Right hindlimb (tissue), 1 donor: ENCODE measurements at places on chromosomes 5 and 9.
A peak's percentile ranks its signal among the peaks of the same experiment; 100 is the strongest.

GRCh38 chr9:34637356-34638137 is at the start of gene SIGMAR1:
SIGMAR1 (minus strand) TSS chr9:34637787; CDS start chr9:34637697, 90 bp downstream.
- DNase-seq: peak; percentile 95

- no peak for DNase-seq
Measured at GRCh38 chr5:148290271-148291195, 21.7 kb upstream of the SPINK7 start.

GRCh38 chr9:111983484-111983908 is 86.9 kb downstream of the UGCG start:
- DNase-seq: no peak

DNA sequence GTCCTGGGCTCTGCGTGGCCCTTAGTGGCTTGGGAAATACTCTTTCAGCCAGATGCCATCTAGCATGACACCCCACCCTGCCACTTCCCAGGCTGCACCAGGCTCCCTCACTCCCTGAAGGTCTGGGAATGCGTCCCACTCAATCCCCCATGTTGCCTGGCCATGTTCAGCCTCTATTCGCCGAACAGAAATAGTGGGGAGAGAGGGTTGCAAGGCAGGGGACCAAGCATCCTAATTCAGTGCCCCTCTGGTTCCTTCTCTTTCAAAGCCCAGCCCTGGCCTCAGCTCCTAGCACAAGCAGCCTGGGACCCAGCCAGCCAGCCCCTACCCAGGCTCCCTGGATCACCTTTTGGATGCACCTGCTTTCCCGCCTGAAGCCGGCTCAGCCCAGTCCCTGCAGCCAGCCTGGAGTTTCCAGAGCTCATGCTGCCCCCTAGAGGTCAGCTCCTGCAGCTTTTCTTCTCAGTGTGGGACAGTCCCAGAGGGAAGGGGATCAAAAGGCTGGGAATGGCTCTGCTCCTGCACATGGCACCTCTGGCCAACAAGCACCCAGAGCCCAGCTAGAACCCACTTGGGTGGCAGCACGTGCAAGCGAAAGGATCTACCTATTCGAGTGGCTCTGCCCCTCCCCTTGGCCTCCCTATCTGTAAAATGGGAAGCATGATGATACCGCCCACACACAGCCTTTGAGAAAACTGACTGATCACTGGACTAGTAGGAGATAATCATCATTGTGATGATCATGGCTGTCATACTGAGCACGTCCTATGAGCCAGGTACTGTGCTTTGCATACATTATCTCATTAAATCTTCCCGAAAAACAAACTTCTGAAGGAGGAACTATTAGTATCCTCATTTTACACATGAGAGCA is 48.7 kb upstream of the C5orf58 start:
- peak; percentile 60 for DNase-seq

DNA sequence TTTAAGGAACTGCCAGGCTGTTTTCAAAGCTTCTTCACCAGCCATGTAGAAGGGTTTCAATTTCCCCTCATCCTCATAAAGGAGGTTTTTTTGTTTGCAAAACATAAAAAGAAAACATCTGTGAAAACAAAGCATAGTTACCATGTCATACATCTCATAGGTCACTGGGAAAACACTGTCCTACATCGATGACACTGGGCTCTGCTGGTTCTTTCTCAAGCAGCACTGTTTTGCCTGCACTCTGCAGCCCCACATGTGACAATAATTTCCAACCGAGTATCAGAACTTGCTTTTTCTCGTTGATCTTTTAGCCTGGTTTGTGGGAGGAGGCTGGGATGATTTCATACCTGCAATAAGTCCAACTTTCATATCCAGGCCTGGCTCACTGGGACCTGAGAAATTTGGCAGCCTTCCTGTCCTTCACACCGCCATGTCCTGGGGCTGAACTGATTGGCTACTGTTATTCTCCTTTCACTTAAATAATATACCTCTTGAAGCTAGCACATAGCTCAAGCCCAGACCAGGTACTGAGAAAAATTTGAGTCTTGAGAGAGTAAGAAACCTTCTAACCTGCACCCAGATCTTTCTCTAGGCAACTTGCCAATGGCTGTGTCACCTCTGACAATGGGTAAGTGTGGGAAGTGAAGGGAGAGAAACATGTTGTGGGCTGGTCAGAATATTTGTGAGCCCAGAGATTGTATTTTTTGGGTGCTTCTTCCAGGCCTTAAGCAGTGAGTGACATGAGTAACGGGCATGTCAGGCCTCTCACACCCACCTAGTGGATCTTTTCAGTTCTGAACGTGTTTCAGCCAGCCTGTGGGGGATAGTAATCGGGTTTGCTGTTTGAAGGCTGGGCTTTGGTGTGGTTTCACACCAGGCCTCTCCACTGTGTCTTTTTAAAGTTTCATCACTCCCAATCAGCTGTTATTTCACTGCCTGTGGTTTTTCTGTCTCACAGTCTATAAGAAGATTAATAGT is 502.8 kb downstream of the NTRK2 start:
- DNase-seq: peak; percentile 42

DNA sequence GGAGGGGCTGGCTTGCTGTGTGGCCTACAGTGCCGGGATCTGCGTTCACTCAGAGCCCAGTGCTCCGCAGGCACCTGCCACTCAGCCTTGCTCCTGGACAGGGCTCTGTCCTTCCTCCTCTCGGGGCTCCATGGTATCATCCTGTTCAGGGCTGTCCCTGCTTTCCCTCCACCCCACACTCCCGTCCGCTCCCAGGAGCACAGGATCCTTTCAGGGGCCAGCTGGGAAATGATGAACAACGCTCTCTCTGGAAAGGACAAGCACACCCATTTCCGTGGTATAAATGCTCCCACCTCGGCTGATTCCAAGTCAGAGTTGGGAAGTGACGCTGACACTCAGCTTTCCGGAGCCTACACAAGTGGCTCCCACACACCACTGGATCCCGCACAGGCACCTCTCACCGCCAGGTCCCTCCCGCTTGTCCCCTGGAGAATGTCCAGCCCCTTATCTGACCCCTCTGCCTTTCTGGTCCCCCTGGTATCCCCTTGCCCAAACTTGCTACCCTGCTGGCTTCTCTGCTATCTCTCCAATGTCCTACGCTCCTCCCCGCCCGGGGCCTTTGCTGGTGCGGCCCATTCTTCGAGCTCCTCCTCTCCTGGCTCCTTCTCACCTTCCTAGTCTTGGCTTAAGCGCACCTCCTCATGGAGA is 21.3 kb downstream of the HMCN2 start:
- no peak for DNase-seq

DNA sequence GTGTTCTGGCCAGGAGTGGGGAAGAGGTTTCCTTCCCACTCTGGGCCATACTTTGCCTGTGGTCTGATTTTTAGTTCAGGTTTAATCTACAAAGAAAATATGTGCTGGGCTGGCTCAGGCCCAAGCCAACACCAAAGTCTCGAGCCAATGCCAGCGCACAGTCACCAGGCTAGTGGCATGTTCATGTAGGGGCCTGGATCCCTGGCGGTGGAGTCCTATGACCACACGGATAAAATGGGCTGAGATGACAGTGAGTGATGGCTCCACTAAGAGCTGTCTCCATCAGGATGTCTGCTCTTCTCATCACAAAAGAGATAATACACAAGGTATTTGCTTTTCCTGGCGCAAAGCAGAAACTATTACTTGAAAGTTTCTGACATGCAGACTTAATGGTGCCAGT is 92.9 kb upstream of the PTPN3 start:
- no peak for DNase-seq

GRCh38 chr5:132020568-132021339 is 9.3 kb upstream of the ACSL6 start:
- DNase-seq: no peak

GRCh38 chr5:61332358-61332749 is 296 bp downstream of the ZSWIM6 start:
- DNase-seq: no peak

GRCh38 chr5:134077926-134078580 is 36.4 kb upstream of the TCF7 start:
- no peak for DNase-seq

- no peak for DNase-seq
Measured at GRCh38 chr9:31065691-31066090, 1318.8 kb upstream of the ACO1 start.

DNA sequence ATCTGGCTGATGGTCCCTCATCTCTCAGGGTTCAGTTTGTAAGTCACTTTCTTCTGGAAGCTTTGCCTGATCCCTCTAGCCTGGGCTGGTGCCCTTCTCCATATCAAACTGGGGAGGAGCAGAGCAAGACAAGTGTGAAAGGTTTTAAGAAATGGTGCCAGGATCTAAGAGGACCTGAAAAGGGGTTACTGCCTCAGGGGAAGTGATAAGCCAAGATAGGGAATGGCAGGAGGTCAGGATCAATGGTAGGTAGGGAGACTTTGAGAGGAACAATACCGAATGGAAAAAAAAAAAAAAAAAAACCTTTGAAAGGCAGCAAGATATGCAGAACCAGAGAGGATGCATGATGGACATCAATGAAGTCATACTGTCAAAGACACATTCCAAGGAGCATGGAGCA is 67.5 kb upstream of the TLR4 start:
- no peak for DNase-seq

GRCh38 chr5:169716287-169716686 is 79.2 kb downstream of the DOCK2 start:
- no peak for DNase-seq

DNA sequence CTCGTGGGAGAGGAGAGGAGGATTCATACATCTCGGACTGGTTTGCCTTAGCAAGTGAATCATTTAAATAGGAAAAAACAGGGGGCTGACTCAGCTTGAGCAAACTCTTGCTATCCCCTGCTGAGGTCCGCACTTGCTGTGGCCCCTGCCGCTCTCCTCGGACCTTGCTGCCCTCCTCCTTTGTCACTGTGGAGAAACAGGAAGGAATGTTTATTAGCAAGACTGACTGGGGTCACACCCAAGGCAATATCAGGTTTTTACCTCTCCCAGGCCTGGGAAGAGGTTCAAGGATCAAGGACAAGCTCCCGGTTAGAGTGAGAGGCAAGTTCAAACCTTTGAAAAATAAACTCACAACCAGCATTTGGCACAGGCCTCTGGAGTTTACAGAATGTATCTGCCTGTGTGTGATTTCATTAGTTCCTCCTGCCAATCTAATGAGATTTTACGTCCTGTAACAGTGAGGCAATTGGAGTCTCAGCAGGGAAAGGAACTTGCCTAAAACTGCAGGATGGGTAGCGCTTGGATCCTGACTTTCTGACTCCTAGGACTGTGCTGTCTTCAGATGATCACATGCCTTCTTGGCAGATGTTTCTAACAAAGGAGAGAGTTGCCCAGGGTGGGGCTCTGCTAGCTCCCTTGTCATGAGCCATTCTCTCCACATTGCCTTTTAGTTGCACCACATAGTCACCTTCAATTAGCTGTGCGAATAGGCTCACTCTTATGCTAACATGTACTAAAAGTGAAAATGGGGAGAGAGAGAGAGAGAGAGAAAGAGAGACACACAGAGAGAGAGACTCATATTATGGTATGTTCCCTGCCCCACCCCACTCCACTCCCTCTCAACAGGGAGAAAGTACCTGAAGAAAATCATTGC is 108.6 kb upstream of the CDKN2B start:
- no peak for DNase-seq

DNA sequence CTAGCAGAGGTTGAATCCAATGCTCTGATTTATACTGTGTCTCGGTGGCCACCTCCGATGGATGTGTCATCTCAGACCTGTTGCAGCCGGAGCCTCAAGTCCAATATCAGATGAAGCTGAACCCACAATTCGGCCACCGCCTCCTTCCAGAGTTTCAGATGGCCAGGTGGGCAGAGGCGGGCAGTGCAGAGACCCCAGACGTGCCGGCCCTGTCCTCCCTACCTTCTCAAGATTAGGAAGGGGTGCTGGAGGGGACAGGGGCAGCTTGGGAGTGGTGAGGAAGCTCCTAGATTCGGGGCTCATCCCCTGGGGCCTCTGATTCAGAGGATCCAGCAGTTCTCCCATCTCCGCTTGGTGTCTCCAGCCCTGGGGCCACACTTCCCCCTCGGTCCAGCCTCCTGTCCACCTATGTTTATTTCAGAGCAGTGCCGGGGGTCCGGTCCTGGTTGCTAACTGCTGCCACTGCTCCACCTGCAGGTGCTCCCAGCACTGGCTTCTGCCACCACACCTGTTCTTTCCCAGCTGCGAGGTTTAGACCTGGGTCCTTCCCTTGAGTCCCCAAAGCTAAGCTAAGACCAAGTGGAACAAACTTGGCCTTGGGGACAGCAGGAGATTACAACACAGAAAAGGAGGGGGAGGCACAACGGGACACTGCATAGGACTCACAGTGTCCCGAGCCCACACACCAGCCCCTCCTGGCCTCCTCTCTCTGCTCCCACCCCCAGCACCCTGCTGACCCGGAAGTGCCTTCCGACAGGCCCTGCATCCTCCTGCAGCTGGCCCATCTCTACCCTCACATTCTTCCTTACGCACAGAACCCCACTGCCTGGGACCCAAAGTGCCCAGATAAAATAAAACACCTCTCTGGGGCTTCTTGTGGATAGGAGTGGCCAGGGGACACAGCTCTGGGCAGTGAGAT is 81.6 kb downstream of the NTNG2 start:
- no peak for DNase-seq

DNA sequence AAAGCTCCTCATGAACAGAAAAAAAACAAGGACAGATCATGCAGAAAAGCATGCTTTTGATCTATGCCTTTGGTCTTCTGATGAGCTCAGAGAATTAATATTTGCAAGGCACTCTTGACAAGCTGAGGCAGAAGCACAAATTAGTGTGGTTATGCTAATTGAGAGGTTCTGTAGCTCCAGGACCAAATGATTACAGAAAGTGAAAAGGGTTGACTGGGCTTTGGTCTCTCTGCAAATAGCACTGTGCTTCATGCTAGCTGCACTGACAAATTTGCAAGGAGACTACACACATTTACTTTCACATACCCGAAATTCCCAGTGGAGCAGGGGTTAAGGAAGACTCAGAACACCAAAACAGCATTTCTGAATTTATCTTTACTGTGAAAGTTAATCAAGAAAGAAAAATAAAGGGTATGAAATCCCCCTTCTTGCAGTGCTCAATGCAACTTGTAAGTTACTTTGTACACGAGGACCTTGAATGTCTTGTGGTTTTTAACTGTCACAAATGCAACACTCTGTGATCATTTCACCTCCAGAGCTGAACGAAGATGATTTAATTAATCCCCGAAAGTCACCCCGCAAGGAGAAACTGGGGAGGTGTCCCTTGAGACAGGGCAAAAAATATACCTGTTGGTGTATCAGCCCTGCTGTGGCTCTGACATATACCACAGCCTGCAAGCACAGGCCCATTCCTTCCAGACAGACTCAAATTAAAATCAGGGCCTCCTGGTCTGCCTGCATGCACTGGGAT is 11.9 kb downstream of the RAPGEF1 start:
- no peak for DNase-seq

GRCh38 chr5:69136293-69136692 is 30.7 kb upstream of the CCNB1 start:
- DNase-seq: no peak

DNA sequence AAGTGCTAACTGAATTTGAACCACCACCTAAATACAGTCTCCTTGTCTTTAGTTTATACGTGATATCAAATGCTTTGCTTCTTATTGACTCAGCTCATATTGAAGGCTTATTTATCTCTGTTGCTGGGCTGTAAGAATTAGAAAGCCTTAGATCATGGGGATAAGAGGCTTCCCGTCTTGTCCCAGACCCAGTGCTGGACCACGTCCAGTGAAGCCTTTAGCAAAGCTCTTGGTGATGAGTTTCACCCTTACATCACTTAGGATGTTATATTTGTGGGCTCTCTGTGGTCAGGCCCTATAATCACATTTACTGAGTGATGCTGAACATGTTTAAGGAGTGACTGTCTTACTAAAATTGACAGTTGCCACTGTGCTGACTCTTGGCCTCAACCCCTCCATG is 11.2 kb downstream of the FAM240B start:
- no peak for DNase-seq
